ENCODE measurements at places on chromosomes 1 and 21. TPM values are rescaled to one million over a fixed set of nuclear protein-coding genes. Genes with fewer than 3 reads are reported as not detected.

DNA sequence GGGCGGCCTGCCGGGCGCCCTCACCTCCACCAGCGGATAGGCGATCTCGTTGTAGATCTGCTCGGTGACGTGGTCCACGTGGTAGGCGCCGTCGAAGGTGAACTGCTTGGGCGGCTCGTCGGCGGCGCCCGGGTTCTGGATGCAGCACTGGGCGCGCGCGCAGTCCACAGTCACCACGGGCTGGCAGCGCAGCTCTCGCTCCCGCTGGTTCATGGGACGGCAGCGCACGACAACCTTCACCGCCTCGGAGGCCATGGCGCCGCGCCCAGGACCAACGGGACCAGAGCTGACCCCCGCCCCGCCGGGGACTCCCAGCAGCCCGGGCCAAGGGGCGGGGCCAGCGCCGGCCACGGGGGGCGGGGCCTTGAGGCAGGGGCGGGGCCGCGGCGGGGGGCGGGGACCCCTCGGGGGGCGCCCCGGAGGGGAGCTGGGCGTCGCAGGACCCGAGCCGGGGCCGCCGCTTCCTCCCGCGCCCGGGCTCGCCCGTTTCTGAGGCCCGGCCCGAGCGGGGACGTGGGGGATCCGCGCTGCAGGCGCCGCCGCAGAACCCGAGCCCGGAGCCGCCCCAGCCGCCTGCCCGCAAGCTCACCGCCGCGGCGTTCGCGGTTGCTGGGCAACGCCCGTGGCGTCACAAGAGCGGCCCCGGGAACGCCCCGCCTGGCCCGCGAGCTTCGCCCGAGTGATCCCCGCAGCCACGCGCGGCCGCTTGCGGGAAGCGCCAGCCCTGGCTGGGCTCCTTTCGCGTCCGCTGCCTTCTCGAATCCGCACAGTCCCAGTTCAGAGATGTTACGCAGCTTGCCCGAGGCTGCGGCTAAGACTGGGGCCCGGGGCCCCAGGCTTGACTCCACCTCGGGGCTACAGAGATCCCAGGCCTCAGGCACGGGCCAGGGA is at the start of gene KIF17:
Gene KIF17 (minus strand): TSS at position 556 of the 891 bp plus-strand sequence. CDS start 301 bp downstream, at position 255.
- DNase-seq = no peak

Gene OR2G3
- not detected for total RNA-seq

Gene TCHHL1
- total RNA-seq = not detected

Gene COP1
- total RNA-seq = 53.2 TPM

- no peak for DNase-seq
Observed at GRCh38 chr1:99407018-99407417, 142.7 kb downstream of the PLPPR4 start.

GRCh38 chr1:38778521-38778920 is 81.1 kb downstream of the RRAGC start:
- no peak for DNase-seq

GRCh38 chr1:26470878-26471497 is 1.3 kb upstream of the HMGN2 start:
- no peak for DNase-seq

Gene PDPN
- total RNA-seq = not detected

- no peak for DNase-seq
Observed at GRCh38 chr21:36910581-36911307, 55.7 kb downstream of the HLCS start.

- DNase-seq = no peak
Observed at GRCh38 chr1:230690101-230690500, 23.8 kb downstream of the AGT start.

Gene PEAR1
- 2.8 TPM for total RNA-seq

GRCh38 chr1:226870026-226870400 is 403 bp upstream of the PSEN2 start:
- DNase-seq = no peak

DNA sequence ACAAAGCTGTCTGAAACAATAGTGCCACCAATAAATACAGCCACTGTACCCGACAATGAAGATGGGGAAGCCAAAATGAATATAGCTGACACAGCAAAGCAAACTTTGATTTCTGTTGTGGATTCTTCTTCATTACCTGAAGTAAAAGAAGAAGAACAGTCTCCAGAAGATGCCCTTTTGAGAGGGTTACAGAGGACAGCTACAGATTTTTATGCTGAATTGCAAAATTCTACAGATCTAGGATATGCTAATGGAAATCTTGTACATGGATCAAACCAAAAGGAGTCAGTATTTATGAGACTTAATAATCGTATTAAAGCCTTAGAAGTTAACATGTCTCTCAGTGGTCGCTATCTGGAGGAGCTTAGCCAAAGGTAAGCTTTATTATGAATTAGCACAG is 56.6 kb downstream of the SUCO start:
- DNase-seq = no peak

- no peak for DNase-seq
Observed at GRCh38 chr1:248792342-248792741, 33.4 kb downstream of the SH3BP5L start.
